ENCODE measurements at places on chromosomes 5 and 9.

GRCh38 chr9:1929722-1930244 lies 85.4 kb upstream of the SMARCA2 start:
- no peak for DNase-seq

DNA sequence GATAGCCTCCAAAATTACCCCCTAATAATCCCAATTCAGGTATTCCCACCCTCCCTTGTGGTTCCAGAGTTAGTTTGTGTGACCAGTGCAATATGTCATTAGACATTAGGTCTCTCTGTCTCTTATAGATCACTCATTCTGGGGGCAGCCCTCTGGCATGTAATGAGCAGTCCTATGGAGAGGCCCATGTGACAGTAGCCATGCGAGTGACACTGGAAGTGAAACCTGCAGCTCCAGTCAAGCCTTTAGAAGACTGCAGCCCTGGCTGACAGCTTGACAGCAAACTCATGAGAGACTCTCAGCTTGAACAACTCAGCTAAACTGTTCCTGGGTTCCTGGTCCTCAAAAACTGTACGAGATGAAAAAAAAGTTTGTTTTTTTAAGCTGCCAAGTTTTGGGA lies 54.0 kb upstream of the HSPB3 start:
- no peak for DNase-seq

DNA sequence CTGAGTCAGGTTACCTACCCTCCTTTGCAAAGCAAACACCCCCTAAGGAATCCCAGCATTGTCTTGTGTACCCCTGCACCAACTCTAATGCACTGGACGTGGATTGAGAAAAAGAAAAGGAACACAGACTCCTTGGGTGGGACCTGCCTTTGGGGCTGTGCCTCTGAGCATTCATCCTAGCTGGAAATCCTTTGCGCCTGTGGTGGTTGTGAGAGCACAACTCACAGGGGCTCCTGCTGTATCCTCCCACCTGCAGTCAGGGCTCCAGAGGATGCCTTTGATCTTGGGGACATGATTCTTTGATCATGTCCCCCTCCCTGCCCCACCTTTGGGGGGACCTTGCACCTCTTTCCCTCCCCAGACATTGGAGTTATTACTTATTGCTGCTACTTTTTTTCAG lies 338.5 kb downstream of the GADD45G start:
- DNase-seq = no peak

DNA sequence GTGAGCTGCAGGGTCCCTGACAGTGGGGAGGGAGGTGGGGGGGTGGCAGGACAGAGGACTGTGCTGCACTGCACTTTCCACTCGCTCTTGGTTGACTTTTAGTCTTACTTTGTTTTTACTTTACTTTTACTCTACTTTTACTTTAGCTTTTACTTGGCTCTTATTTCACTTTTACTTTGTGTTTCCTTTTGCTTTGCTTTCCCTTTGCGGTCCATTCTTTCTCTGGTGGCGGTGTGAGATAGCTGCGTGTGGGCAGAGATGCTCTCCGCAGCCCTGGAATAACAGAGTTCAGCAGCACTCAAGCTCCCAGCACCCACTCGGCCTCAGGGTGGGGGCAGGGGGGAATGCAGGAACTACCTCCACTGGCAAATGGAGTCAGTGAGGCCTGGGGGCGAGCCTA lies 4.7 kb downstream of the AK8 start:
- no peak for DNase-seq

DNA sequence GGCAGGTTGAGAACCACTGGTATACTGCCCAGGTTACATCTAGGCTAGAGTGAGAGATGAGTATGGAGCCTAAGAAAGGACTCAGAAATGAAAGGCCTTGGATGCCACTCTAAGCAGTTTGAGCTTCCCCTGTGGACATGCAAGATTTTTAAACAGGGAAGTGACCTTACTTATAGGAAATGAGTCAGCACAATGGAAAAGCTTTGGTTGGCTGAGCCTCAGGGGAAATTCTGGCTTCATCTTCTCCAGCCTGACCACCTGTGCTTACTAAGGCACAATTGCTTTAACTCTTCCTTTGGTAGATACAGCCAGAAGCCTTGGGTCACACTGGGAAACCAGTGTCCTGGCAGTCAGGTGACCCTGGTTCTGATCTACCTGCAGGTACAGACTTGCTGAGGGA lies 380.2 kb upstream of the ZNF462 start:
- DNase-seq = no peak

DNA sequence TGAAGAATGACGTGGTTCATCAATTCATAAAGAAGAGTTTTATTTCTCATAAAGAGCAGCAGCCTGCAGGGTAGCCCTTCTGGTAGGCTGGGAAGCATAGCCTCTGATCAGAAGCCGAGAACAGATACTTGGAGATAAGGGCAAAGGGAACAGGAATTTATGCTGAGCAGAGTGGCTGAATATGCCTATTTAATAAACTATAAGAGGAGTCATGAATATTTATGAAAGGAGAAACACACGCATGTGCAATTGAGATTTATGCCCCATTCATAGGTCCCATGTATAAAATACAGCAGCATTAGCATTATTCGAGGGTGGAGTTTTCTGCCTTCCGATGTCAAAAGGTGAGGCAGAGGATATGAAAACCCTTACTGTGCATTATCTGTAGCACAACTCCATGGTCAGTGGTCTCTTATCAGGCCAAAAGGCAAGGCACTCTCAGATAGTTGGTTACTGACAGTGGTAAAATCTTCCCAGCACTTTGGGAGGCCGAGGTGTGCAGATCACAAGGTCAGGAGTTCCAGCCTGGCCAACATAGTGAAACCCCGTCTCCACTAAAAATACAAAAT lies 569.1 kb downstream of the ACTL7B start:
- DNase-seq = no peak

DNA sequence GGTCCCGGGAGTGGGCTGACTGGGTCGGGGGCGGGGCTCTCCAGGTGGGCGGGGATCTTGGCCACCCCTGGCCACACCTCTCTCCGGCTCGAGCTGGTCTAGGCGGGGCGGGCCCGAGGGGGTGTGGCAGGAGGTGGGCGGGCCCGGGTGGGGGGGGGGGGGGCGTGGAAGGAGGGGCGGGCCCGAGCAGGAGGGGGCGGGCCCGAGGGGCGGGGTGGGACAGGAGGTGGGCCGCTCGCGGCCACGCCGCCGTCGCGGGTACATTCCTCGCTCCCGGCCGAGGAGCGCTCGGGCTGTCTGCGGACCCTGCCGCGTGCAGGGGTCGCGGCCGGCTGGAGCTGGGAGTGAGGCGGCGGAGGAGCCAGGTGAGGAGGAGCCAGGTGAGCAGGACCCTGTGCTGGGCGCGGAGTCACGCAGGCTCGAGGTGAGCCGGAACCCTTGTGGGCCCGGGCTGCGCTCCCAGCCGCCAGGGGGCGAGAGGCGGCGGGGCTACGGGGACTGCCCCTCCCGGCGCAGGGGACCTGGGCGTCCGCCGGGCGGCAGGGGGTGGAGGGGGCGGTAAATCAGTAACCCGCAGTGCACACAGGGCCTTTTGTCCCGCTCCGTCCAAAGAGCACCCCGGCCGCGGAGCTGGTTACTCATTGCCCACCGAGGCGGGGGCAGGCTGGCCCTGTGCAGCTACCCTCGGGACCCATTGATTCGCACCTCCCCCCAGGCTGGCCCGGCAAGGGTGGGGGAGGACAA lies at the start of gene FGFR4:
TSS of gene FGFR4 (plus strand) at position 262 of the 744 bp plus-strand sequence. CDS start 2,688 bp downstream, outside the sequence.
- DNase-seq = no peak

GRCh38 chr9:29981013-29981412 lies 2403.4 kb upstream of the ACO1 start:
- no peak for DNase-seq

GRCh38 chr5:9301200-9301599 lies 244.7 kb downstream of the SEMA5A start:
- DNase-seq = no peak

DNA sequence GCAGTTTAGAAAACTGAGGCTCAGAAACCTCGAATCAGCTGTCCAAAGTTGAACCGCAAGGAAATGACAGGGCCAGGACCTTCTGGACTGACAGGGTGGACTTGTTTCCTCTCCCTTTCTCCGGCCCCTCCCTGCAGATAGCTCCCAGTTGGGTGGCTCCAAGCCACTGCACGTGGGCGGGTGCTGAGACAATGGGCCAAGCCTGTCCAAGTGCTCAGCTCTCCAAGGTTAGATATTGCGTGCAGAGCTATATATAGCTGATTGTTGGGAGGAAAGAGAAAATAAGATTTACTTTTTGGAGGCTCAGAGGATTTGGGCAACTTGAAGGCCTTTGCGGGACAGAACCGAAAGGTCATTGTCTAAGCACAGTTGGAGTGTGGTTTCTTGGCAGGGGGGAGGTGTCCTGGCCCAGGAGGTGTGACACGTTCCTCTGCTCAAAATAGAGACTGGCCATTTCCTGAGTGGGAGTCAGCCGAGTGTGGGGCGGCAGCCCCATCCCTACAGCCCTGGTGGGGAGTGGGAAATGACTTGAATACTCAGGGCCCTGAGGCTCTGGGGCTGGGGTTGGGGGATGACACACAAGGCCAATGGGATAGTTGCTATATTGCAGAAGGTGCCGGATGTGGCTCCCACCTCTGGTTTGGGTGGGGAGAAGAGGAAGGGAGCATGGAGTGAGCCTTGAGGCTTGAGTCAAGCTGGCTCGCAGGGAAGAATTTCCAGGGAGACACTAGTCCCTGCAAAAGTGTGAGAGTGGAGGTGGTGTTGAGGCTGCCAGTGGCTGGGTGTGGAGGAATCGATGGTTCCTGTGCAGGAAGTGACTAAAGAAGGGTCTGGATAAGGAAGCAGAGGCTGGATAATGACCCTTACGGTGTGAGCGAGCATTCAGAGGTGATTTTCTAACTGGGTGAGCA lies 44.4 kb upstream of the SMAD5 start:
- DNase-seq = no peak

GRCh38 chr9:105445203-105445881 lies 2.5 kb upstream of the FSD1L start:
- no peak for DNase-seq

GRCh38 chr9:86942281-86943200 lies 4.8 kb downstream of the GAS1 start:
- DNase-seq = no peak

DNA sequence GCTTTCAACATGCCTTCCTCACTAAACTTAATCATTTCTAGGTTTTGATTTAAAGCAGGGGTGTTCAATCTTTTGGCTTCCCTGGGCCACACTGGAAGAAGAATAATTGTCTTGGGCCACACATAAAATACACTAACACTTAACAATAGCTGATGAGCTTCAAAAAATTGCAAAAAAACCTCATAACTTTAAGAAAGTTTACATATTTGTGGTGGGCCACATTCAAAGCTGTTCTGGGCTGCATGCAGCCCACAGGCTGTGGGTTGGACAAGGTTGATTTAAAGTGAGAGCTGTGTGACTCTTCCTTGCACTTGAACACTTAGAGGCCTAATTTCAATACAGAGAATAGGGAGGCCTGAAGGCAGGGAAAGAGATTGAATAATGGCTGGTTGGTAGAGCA lies 598.3 kb downstream of the EFNA5 start:
- no peak for DNase-seq

Data from iPS DF 19.7 (cell line).